ENCODE measurements at places on chromosomes 6 and 20.
A peak's percentile ranks its signal among the peaks of the same experiment; 100 is the strongest.

DNA sequence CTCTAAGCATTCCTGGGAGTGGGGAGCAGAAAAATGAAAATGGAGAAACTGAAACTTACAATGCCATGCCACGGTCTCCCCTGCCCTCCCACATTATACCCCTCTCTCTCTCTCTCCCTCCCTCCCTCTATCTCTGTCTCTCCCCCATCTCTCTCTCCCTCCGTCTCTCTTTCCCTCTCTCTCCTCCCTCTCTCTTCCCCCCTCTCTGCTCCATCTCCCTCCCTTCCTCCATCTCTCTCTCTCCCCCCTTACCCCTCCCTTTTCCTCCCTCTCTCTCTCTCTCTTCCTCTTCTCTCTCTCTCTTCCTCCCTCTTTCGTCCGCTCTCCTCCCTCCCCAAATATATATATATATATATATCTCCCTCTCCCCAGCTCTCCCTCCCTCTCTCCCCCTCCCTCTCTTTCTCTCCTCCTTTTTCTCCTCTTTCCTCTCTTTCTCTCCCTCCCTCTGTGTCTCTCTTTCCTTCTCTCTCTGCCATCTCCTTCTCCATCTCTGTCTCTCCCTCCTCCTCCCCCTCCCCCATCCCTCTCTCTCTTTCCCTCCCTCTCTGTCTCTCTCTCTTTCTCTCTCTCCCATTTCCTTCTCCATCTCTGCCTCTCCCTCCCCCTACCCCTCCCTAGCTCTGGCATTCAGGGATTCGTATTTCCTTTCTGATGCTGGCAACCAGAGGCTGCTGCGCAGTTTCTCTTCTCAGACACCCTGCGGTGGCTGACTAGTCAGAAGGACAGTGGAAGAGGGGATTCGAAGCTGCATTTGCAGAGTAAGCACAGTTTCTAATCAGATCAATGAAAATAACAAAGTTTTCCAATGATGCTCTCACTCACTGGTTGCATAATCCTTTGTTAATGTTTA, 13.9 kb upstream of the VAPB start:
- DNase-seq = no peak

DNA sequence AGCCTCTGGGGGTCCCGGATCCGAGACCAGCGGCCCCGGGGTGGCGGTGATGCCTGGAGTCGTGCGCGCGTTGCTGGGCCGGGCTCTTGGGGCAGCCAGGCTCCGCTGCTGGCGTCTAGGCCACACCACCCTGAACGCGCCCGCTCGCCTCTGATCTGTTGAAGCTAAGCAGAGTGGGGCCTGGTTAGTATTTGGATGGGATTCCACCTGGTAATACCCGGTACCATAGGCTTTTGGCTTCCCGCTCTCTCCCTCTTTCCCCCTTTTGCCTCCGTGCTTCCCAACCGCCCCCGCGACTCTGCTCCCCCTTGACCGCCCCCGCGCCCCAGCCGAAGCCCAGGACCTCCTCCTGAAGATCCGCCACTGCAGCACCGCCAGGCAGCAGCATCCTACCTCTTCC, 1383.5 kb upstream of the DEFB115 start:
- no peak for DNase-seq

- no peak for DNase-seq
These were observed 728.3 kb downstream of the MAFB start for GRCh38 chr20:39960522-39961428.

DNA sequence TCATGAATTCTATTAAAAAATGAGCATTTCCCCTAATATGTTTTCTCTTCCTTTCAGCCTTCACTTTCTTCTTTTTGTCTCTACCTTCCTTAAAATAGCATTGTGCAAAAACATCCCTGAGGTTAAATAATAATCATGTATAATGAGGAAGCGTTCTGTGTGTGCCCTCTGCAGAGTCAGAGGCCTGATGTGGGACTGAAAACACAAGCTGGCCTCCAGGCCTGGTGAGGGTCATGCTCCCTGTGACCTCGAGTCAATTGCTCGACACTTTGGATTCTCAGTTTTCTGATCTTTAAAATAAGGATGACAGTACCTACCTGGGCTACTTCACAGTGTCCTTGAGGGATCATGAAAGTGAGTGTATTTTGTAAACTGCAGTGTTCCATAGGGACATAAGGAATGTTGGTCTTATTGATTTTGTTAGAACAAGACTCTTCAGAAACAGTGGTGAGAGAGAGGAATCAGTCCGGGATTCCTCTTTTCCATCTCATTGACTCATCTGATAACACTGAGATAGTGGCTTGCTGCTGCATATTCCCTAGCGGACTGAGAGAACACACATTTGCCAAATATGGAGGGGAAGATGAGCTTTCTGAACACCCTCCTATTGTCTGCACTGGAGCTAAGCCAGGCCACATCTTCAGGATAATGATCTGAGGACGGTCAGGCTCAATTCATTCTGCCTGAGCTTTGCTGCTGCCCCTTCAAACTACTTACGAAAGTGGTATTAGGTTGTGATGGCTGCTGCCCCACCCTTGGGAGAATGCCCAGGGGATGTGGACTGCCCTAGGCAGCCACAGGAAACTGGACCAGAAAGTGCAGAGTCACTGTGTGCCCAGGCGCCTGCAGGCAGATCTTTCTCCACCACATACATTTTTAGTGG, 39.6 kb upstream of the PDE7B start:
- no peak for DNase-seq

GRCh38 chr6:81894788-81895271, 142.3 kb upstream of the TENT5A start:
- peak; percentile 81 for DNase-seq

- no peak for DNase-seq
These were observed 303.8 kb upstream of the MAN1A1 start for GRCh38 chr6:119653329-119653728.

DNA sequence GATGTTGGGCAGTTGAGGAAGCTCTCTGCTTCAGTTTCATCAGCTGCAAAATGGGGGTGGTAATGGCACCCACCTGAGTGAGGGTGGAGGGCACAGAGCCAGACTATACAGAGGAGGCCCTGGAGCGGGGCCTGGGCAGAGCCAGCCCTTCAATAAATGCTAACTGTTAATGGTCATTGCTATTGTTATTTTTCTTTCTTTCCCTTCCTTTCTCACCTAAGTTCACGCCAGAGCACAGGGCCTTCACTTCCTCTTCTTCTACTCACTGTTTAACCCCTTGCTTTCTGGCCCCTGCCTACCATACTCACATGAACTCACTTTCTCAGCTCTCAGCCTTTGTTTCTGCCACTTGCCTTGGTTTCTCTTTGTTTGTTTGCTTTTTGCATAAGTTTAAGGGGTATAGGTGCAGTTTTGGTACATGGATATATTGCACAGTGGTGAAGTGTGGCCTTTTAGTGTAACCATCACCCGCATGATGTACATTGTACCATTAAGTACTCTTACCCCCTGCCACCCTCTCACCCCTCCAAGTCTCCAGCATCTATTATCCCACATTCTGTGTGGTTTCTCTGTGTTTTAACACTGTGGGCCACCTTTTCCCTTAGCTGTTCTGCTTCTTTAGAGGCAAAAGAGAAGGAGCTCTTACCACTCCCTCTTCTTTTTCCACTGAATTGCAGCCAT, 7.5 kb upstream of the RREB1 start:
- no peak for DNase-seq
